GM18507 (cell line): ENCODE measurements at places on chromosomes 7 and 10.

- no peak for DNase-seq
These were observed 21.2 kb upstream of the NPS start for GRCh38 chr10:127527891-127528290.

GRCh38 chr7:86598311-86598710 lies 45.4 kb upstream of the GRM3 start:
- DNase-seq: no peak

DNA sequence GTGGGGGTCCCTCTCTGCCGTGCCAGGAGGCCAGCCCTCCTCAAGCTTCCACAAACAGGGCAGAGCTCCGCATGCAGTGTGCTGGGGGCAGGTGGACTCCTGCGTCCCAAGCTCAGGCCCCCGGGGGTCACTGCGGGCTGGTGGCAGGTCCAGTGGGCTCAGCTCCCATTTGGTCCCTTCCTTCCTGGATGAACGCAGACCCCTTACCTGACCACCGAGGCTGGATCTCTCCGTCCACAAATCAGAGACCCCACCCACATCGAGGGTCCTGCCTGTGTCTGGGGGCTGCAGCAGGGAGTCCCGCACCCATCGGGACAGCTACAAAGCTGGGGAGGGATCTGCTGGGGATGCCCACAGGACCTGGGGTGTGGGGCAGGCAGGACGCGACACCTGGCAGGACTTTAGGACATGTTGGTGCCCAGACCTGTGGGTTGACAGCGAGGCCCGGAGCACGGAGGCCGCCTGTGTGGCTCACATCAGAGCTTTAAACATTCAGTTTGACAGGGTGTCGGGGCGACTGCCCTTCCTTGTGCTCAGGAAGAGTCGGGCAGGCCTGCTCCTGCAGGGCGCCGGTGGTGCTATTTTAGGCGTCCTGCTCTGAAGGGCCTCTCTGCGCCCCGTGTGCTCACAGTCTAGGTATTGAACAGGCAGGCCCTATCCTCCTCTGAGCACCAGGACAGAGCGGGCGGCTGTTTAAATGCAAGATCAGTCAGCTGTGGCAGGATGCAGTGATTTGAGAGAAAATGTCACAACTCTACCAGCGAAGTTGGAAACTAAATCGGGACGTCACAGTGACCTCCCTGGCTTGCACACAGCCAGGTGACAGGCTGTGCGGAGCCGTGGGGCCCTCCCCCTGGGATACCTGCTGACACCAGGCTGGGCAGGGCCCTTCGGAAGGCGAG lies 15.9 kb upstream of the CFAP46 start:
- DNase-seq: no peak

DNA sequence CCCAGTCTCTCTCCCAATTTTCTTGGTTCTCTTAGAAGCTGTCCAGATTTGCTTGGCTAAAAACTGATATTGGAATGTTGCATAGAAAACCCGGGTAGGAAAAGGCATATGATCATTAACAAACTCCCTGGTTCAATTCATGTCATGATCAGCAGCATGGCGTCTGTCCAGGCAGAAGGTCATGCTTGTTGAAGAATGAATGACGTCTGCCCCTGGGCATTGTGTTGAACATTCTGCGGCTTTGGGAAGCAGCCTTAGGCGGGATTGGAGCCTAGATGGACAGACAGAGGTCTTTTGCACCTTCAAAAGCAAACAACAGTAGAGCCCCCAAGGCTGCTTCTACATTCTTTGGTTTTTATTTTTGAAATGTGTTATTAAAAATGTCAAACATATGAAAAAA lies 7.7 kb upstream of the MINDY3 start:
- DNase-seq: no peak

DNA sequence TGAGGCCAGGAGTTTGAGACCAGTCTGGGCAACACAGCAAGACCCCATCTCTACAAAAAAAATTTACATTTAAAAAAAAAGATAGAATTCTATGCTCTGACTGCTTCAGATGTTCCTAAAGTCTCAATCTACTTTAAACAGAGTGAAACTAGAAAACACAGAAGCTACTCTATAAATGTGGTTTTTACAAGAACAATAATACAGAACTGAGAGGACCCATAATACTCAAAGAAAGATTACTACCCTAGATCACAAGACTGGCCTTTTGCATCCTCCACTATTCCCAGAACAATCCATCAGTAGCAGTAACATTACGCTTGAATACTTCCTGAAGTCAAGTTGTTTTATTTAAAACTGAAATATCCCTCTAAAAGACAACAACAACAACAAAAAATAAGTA lies 119.4 kb downstream of the ZFAND4 start:
- no peak for DNase-seq

DNA sequence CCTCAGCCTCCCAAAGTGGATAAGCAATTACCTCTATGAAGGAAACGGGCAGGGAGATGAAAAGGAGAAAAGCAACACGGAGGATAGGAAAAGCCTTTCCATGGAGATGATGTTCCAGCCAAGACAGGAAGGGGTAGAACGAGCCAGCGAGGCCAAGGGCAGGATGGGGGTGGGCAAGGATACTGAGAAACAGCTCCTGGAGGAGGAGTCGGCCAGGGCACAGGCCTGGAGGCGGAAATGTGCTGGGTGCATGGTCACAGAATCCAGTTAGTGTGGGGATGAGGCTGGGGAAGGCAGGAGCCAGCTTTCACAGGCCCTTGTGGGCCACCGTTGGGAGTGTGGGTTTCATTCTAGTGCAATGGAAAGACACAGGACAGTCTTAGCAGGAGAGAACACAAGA lies 162.6 kb downstream of the JAZF1 start:
- DNase-seq: no peak

GRCh38 chr10:84178160-84178609 lies 4.6 kb downstream of the GPR15LG start:
- no peak for DNase-seq

- DNase-seq: no peak
These were observed 353.9 kb downstream of the PAXIP1 start for GRCh38 chr7:154649015-154649414.

GRCh38 chr10:104259999-104260774 lies 5.5 kb downstream of the GSTO1 start:
- no peak for DNase-seq

DNA sequence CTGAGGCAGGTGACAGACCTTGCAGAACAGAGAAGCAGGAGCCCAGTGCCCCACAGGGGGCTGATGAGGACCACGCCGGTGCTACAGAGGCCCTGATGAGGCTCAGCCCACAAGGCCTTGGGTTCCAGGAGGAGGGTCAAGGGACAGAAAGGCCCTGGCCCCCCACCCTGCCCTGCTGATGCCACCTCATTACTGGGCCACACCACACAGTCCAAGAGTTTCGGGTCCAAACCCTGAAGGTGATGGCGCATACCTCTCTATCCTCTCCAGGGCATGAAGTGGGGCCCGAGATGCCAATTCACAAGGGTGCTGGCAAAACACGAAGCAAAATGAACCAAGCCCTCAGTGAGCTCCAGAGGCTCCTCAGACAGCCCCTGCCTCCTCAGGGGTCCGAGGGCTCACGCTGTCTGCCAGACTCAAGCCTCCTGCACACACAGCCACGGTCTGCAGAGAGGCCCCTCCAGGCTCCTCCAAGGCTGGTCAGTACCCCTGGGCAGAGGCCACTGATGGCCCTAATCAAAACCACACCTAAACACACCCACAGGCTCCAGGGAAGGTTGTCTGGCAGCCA lies 32.3 kb downstream of the RASGEF1A start:
- no peak for DNase-seq

- DNase-seq: no peak
These were observed 97.5 kb downstream of the PTPN20 start for GRCh38 chr10:47008769-47009168.

GRCh38 chr10:129869596-129870473 lies 94.2 kb downstream of the EBF3 start:
- no peak for DNase-seq

DNA sequence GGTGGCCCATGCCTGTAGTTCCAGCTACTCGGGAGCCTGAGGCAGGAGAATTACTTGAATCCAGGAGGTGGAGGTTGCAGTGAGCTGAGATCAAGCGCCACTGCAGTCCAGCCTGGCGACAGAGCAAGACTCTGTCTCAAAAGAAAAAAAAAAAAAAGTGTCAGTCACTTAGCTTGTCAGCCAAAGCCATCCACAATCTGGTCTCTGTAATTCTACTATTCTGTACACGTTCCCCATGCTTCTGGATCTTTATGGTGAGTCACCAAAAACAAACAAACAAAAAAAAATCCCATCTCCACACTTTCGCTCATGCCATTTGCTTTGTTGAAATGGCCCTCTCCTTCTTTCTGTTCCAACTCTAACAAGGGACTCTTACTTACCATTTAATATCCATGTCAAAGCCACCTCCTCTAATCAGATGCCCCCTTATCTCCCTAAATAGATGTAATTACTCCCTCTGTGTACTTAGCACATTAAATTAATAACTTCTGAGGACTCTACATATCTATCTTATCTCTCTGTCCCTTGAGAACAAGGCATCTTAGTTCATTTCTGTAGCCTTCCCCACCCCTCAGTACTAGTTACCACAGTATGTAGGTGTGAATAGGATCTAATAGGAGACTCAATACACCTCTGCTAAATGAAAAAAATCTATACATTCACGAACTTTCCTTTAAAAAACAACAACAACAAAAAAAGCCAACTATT lies 128.4 kb downstream of the ELMO1 start:
- no peak for DNase-seq

DNA sequence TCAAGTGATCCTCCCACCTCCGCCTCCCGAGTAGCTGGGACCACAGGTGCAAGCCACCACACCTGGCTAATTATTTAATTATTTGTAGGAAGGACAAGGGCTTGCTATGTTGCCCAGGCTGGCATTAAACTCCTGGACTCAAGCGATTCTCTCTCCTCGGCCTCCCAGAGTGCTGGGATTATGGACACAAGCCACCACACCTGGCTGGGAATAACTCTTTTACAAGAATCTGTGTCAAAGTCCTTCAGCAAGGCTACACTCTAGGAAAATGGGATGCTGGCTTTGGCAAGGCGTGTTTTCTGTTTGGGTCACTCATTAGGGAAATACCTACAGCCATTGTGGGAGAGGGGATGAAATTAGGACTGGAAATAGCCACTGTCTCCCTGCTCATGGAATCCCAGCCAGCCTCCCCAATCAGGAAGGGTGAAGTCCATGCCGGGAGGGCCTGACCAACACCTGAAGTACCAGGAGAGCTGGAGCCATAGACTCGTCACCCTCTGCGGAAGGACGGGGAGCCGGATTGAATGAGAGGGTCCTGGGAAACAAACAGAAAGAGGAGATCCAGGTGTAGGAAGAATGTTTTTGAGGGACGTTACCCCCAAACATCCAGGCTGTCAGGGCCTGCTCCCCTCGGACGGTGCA lies 72.2 kb upstream of the MYL10 start:
- DNase-seq: no peak

DNA sequence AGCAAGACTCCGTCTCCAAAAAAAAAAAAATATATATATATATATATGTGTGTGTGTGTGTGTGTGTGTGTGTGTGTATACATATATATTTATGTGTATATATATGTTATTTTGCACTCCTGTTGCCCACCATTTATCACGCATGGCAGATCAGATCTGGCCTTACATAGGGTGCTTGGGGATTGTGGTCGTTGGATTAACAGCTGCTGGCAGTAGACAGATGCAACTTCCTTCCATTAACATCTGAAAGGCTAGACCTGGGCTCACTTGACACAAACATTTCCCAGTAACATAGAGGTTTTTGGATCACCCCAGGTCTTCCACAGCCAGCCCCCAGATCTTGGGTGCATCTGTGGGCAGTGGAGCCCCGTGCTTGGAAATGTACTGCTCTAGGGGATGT lies 40.8 kb upstream of the DLD start:
- no peak for DNase-seq

DNA sequence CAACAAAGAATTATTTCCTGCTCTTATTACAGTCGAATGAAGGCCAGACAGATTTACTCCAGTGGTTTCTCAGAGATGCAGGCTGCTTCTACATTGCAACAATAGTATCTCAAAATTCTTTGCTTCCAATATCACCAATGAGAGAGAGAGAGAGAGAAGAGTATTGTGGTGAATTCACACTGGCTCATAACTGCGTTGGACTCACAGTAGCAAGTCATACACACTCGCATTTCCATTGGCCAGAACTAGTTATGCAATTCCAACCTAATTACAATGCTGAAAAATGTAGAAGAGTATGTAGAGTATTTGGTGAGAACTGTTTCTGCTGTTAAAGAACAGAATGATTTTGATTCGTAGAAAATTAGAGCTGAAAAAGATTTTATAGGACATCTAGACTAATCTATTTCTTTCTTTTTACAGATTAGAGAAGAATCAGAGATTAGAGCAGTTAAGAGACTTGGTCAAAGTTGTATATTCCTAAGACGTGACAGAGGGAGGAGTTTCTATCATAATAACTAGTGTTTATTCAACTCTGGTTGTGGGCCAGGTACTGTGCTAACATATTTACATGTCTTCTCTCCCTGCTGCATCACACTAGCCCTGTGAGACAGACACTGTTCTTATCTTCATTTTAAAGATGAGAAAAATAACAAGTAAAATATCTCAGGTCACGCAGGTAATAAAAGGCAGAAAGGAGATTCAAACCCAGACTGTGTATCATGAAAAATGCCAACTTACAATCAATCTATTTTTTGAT lies 34.6 kb upstream of the PDK4 start:
- no peak for DNase-seq

DNA sequence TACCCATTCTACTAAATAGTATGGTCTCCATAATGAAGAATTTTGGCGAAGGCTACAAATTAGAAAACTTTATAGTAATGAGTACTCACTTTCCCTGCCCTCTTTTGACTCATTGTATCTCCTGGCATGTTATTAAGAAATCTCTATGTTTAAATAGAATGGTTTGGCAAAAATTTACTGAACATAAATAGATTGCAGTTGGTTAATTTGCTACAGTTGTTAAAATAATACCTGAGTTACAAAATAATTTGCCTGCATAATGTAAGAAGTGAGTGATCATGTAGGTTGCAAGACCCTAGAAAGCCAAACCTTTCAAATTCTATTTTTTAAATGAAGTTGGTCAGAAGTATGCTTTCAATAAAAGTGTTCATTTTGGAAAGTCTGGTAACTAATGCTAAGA lies 176.8 kb upstream of the AHR start:
- DNase-seq: no peak

- no peak for DNase-seq
These were observed 4.4 kb downstream of the RAB11FIP2 start for GRCh38 chr10:118042336-118042735.
